ENCODE measurements at places on chromosomes 7 and 10.

DNA sequence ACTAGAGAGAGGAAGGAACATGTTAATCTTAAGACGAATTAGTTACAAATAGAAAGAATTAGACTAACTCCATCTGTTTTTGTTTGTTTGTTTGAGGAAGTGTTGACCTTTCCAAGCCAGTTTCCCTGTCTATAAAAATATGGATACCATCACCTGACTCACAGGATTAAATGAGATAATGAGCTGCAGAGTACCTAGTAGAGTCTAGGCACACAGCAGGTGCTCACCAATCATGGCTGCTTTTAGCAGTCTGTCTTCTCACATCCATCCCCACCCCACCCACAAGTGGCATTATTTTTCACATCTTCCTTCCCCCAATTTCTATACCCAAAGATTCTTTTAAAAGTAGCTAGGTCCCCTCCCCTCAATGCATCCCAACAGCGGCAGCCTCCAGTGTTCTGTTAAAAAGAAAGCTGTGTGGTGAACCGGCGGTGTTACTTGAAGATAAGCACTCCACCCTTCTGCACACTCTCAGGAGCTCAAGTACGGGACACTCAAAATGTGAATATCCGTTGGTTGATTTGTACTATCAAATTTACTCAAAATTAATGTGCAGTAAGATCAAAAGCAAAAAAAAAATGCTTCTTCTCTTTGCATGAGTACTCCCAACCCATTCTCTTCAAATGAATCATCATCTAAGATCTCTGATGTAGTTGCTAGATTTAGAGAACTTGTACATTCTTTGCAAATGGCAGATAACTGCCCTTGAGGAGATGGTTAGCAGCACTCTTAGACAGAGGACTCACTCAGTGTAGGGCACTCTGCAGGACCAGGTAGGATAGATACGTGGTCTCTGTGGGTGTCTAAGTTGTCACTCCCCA lies 145.4 kb upstream of the ASAH2 start:
- no peak for DNase-seq

DNA sequence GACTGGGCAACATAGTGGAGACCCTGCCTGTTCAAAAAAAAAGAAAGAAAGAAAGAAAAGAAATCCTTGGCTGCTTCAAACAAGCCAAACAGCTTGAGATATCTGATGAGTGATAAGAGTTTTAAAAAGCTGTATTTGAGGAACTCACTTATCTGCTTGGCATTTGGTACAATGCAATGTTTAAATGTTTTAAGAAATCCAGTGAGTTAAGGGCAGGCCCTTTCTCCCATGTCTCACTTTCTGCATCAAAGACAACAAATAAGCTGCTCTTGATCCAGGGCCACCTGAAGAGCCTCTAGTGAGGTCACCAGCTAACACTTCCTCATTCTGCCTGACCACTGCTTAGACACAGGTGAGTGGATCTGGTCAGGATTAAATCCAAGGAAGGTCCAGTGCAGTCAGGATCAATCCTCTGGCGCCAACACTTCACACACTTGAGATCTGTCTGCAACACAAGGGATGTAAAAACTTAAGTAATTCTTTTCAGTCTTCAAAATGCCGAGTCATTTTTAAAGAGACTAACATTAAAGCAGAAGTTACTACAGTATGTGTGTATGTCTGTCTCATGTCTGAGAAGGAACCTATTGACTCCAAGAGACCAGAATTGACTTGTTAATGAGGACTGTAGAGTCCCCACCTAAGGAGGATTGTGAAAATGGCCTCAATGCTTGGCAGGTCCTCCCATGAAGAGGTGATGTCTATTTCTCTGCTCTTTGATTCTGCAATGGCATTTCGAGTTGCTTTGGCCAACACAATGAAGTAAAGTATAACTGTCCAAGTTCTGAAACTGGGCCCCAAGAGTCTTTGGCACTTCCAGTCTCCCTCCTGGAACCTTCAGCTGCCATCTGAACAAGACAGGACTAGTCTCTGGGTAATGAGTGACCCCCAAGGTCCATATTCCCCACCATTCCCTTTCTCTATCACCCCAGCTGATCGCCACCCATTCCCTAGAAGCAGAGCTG lies 43.1 kb downstream of the CREB3L2 start:
- DNase-seq: no peak

- no peak for DNase-seq
Measured at GRCh38 chr10:113594652-113595051, 41.8 kb downstream of the HABP2 start.

- no peak for DNase-seq
Measured at GRCh38 chr7:151408839-151409666, 785 bp downstream of the WDR86 start.

DNA sequence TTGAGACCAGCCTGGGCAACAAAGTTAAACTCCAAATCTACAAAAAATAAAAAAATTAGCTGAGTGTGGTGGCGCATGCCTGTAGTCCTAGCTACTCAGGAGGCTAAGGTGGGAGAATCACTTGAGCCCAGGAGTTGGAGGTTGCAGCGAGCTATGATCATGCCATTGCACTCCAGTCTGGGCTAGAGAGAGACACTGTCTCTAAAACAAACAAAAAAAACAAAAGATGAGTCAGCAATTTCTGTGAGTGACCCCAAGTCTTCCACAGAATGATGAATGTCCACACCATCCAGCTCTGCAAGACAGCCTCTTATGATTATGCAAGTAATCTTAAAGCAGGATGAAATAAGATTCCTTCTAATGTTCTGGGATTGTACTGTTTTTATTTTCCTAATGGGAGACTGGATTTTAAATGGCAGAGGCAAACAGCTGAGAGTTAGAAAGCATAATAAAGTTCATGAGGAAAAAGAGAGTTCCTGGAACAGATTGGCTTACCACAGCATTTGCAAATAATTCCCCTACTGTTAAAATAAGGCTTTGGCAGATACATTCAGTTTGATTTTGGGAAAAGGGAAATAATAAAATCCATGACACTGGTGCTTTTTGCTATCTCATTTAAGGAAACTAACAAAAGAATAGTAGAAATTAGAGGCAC lies 18.9 kb upstream of the PRKAR2B start:
- DNase-seq: no peak
